Neural progenitor cell (in vitro differentiated cells): ENCODE measurements at places on chromosomes 3 and 15.

GRCh38 chr15:84762840-84763572 is 14.6 kb downstream of the ZNF592 start:
- no peak for DNase-seq

DNA sequence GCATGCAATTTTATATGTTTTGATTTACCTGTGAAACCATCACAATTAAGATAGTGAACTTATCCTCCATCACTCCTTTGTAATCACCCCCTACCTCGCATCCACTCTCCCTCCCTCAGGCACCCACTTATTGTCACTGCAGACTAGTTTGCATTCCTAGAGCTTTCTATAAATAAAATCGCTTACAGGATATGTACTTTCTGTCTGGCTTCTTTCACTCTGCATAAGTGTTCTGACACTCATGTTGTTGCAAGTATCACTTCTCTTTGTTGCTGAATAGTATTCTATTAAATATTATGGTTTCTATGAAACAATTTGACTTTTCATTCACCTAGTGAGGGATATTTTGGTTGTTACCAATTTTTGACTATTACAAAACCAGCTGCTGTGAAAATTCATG is 139.3 kb downstream of the RSRC1 start:
- DNase-seq = no peak

DNA sequence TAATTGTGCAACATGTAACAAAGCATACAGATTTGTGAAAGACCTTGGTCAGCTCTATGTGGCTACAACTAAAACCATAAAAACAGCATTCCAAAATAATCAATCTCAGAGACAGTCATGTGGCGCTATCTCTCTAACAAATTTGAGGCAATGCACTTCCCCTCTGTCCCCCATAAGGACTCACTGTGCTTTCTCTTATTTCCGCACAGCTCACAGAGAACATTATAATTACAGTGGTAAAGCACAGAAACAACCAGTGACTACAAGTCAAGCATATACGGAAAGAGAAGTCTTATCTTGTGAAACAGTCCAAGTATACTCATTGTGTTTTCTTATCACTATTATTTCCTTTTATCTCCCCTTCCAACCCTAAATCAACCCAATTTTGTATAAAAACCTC is 64.3 kb downstream of the RYK start:
- no peak for DNase-seq

DNA sequence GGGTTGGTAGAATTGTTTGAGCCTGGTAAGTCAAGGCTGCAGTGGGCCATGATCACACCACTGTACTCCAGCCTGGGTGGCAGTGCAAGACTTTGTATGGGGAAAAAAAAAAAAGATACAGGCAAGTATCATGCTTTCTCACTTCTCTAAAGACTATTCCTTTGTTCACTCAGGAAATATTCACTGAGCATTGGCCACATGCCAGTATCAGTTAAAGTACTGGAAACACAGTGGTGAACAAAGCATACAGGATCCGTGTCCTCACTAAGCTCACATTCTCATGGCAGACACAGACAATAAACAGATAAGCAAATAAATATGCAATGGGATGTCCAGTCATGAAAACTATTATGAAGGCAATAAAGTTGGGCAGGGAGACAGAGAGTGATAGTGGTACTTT is 5.1 kb upstream of the MTHFS start:
- DNase-seq = no peak

DNA sequence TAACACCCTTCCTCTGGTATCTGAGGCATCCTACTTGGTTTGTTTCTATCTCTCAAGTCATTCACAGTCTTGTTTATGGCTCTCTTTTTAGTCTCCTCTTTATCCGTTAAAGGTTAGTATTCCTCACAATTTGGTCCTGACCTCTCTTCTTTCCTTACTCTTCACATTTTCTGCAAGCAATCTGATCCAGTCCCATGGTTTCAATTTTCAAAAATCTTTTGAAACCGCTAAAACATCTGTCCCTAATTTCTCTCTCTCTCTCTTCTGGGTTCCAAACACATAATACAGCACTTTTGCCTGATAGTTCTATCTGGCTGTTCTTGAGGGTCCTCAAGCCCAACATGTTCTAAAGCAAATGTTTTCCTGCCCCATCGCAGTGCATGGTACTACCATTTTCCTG is 149.0 kb downstream of the SERPINI1 start:
- no peak for DNase-seq

DNA sequence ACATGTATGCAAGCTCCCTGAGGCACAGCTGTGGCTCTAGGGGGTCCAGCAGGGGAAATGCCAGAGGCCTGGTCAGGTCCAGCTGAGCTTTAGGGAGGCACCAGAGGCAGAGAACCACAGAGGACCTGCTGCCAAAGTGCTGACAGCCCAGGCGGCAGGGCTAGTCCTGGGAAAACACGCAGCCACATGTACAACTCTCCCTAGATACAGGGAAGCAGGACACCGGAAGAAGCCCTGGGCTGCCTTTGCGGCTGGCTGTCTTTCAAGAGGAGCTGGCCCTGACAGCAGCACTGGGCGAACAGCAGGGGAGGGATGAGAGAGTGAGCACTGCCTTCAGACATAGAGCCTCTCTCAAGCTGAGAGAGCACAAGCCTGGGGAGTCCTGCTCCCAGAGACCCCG is 40.7 kb downstream of the RFT1 start:
- no peak for DNase-seq

DNA sequence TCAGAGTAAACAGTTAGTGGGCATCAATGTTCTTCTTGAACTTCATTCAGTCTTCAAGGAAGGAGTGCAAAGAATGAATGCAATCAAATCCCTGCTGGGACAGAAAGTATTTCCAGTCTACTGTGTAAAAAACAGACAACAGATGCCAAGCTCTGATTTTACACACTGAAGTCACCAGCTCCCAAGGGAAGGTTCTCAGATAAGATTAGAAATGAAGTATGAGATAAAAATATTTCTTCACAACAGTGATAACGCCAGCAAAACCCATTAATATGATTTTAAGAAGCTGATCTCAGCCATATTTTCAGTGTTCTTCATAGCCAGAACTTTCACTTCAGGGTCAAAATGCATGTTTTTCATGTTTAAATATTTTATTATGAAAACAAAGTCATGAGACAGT is 265.6 kb downstream of the CTNNB1 start:
- DNase-seq = no peak

GRCh38 chr3:153138276-153139210 is 23.5 kb upstream of the RAP2B start:
- DNase-seq = no peak

DNA sequence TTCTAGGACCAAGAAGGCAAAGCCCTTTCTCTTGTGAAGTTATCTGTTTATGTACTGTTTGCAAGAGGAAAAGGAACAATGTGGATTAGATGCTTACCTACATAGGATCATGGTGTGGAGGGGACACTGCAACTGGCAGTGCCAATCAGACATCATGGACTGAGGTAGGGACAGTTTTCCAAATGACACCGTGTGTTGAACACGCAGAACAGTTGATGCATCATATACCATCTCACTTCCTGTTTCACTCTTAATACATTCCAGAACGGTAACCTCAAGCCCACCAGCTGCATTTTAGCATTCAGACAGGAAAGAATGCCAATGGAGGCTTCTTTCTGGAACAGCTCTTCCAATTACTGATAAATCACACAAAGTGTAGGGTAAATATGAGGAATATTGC is 397.7 kb upstream of the LMCD1 start:
- DNase-seq = no peak

DNA sequence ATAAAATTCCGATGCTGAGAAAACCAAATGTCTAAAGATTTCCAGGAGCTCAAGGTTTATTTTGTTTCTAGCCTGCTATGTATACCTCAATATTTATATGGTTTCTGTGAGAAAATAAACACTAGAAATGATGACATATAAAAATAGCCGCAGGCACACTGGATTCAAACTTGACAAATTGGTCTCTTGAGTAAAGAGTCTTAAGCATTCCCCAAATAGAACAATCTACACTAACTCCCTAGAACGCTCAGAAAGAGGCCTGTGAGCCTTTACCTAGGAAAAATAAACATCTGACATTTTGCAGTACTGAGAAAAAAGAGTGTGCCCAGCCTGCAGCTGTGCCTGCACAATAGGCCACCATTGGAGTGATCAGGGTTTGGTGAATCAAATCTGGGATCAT is 75.2 kb downstream of the NEK10 start:
- DNase-seq = no peak

DNA sequence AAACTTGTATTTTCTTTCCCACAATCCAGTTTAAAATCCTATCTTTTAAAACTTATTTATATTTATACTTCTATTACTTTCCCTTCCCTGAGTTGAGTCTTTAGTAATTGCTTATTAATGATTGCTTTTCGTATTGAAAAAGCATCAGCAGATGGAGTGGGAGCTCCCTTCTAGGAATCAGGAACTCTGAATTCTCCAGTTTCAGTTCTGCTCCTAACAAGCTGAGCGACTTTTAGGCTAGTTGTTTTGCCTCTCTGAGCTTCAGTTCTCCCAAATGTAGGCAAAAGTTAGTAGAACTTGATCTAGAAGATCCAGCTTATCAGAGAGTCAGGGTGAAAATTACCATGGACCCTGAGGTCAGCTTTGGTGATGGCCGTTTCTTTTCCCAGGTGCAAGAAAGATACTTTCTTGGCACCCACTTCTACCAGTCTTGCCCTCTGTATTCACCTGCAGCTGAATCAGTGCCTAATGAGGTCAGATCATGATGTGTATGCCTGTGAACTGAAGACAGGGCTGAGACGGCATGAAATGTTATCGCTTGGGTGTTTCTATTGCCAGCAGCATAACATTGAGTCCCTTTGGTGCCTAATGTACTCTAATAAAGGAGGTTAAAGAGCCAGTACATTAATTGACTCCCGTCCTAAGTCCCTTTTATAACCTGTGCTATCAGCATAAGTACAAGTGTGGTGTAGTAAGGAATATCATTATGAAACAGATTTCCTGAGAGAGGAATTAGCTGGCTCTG is 194.5 kb upstream of the TBC1D5 start:
- no peak for DNase-seq

- DNase-seq = no peak
These were observed 17.6 kb downstream of the TRA2B start for GRCh38 chr3:185920184-185920583.

- DNase-seq = no peak
These were observed 121.3 kb upstream of the WNT5A start for GRCh38 chr3:55608301-55608937.
